ENCODE measurements at places on chromosomes 16 and 17. TPM values are rescaled to one million over a fixed set of nuclear protein-coding genes. Genes with fewer than 3 reads are reported as not detected.
A peak's percentile ranks its signal among the peaks of the same experiment; 100 is the strongest.

Gene CCDC200
- polyA plus RNA-seq = not detected

Gene CDR2L
- polyA plus RNA-seq = 23.2 TPM

Gene CCL7
- 0.58 TPM for polyA plus RNA-seq

Gene KPNB1
- polyA plus RNA-seq = 206 TPM

DNA sequence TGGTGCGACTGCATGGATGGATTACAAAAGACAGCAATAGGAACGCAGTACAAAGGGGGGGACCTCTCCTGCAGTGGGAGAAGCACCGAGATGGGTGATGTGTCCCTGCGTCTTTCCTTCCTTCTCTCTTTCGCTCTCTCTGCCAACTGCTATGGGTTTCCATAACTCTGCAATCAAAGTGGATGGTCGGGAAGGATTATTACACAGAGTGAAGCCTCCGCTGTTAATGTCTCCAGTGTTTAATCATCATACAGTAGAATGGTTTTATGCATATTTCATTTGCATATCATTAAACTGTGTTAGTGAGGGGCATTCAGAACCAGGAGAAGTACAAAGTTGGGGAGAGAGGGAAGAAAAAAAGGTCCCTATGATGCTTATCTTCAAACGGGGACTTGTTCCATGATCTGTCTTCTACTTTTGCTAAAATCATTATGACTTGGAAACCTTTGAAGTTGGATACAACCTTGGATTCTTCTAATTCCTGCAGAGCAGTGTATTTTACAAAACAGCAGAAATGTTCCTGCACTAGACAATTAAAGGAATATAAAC lies 255.9 kb upstream of the PMFBP1 start:
- DNase-seq = no peak

DNA sequence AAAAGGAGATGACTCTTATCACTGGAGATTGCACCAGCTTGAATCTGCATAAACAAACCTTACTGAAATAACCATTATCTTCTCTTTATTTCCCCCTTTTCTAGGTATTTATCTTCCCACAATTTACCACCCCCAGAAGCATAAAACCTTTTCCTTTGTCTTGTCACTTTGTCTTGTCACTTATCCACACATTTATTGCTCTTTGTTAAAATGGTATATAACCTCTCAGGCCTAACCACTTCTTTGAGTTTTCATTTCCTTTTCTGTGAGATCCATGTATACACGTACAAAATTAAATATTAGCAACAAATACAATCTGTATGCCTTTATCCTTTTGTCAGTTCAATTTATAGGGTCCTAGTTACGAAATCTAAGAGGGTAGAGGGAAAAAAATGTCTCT lies 122.9 kb downstream of the CACNG3 start:
- DNase-seq = no peak

DNA sequence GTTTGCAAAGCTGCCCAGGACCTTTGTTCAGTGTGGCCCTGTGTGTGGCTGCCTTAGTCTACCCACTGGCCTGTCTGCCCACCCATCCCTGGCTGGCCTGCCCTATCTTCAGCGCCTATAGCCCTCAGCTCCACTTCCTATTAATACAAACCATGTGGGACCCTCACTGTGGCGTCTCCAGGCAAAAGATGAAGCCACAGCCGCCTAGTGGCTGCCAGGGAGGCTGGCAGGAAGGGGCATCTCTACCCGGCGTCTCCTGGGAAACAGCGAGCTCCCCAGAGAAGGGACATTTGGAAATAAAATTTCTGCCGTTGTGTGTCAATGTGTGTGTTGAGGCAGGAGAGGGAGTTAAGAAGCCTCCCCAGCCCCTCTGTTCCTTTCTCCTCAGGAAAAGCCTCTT lies 31.5 kb downstream of the NEUROD2 start:
- DNase-seq = no peak

DNA sequence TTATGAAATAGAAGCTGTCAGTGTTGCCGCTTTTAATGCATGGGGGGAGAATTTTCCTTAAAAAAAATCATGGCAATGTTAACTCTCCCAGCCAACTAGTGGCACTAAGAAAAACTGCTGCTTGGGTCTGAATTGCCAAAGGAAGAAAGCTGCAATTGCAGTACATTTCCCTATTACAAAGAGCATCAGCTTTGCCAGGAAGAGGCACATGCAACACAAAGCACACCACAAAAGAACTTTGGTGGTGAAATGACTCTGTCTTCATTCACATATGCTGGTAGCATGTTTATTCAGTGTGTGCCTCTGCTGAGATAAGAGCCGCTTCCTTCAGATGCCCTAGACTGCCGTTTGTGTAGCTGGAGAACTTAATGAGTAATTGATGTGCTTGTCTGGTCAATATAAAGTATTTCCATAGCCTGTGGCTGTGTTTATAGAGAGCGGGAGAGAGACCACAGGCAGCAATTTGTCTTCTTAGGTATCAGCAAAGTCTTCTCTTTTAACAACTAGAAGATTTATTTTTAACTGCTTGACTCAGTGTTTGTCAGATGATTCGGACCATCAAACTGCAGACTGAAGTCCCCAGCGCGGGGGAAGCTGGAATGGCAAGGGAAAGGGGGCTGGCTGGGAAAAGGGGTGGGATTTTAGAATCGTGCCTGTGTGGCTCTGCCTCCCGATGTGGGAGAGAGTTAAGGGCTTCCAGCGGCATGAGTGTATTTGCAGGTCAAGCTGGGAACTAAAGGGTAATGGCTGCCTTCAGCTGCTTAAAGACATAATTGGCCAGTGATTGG lies 115.1 kb downstream of the MRTFB start:
- DNase-seq = peak; percentile 79

DNA sequence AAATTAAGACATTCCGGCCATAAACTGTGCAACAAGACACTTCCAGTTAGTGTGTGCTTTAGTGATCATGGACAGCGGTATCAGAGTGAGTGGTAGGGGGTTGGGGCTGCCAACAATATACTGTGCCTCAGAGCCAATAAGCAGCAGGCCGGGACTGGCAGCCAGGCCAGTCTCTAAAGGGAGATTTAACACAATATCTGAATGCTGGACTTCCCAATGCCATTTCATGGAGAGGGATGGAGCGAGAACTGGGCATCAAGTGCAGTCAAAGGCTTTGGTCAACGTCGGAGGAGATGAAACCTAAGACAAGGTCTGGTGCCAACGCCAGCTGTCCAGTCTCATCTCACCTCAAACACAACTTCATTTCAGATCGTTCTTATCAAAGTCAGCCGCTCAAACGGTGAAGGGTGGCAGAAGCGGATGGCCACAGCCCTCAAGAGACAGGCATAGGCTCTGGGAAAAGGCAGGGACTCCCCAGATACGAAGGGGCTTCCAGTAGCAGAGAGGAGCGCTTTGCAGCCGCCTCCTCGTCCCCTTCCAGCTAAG lies 935 bp downstream of the USP32 start:
- DNase-seq = peak; percentile 33

DNA sequence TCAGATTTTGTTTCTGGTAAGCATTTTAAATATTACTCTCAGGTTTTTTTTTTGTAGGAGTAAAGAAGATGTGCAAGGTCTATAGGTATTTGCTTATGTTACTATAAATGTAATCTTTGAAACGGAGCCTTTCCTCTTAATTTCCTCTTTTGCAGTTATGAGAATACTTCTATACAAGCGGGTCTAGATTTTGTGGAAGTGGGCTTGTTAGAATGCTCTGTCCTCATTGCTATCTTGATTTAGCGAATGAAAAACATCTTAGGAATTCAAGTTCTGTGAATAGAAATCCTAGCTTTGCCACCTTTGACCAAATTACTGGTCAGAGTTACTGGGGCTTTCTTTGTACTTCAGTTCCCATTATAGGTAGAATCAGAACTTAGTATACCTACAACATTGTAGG lies 80.3 kb downstream of the EFCAB13 start:
- no peak for DNase-seq

- DNase-seq = peak; percentile 38
These were observed at the start of gene FBXO47 for GRCh38 chr17:38967290-38967738. TSS of gene FBXO47 (minus strand) at chr17:38967403. CDS start at chr17:38963025, 4,378 bp downstream.

DNA sequence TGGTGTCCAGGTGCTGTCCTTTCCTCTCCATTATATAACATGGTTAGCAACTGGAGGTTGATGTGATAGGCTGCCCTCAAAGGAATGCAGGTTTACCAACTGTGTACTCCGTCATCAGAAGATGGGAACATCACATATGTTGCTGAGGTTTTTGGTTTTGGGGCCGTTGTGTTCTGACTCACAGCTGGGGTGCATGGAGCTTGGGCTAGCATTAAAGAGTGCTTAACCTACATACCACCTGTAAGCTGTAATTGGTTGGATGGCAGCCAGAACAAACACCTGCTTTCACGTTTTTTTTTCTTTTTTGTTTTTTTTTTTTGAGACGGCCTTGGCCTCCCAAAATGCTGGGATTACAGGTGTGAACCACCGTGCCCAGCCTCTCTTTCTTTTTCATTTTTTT lies 20.9 kb downstream of the TMEM11 start:
- DNase-seq = no peak

GRCh38 chr17:50289991-50290702 lies 15.9 kb downstream of the TMEM92 start:
- peak; percentile 100 for DNase-seq

DNA sequence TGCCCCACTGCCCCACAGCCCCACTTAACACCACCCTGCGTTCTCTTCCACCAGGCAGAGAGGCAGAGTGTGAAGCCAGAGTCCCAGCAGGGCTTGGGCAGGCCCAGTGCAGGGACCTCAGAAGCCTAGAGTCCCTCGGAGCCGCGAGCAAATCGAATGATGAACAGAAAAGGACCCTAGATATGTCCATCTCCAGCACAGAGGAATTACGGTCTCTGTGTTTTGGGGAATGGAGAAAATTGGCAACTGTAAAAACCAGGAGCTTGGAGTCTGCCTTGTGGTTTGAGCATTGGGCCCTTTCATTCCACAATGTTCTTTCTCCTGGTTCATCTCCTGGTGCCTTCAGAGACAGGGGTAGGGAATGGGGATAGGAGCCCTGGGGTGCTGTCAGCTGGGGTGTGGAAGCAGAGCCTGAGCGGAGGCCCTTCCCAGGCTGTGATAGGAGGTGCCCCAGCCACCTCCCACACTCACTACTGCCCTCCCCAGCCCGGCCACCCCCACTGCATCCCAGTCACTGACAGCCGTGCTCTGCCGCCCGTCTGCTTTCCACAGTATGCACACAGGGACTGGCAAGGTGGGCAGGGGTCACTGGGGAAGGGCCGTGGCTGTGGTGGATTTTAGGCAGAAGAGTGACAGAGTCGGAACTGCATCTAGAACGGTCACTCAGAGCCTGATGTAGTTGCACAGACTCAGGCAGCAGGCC lies 26.7 kb downstream of the TBX4 start:
- no peak for DNase-seq

- DNase-seq = no peak
These were observed 26.1 kb upstream of the HOXB13 start for GRCh38 chr17:48754500-48755261.

GRCh38 chr17:47287639-47288038 lies 34.0 kb downstream of the ITGB3 start:
- no peak for DNase-seq

GRCh38 chr16:69166221-69166833 lies 20.6 kb upstream of the SNTB2 start:
- DNase-seq = peak; percentile 82

All from IMR-90 (cell line).